Sigmoid colon (tissue), 7 donors: ENCODE measurements at places on chromosomes 12 and 14. TPM values are rescaled to one million over a fixed set of nuclear protein-coding genes. Genes with fewer than 3 reads are reported as not detected.

Gene NDRG2
- total RNA-seq, result 184 TPM

Gene MYF6
- not detected for total RNA-seq

Gene CMTM5
- 3.1 TPM for total RNA-seq

Gene KCNH3
- 0.83 TPM for total RNA-seq

Gene REC8
- total RNA-seq, result 4.6 TPM

Gene PLA2G1B
- not detected for total RNA-seq

Gene CIROP
- total RNA-seq, result not detected

Gene LMO3
- 349 TPM for total RNA-seq

Gene ETFBKMT
- total RNA-seq, result 4.4 TPM

Gene KRT83
- total RNA-seq, result not detected

Gene TAS2R10
- 0.33 TPM for total RNA-seq

Gene DNAJC22
- total RNA-seq, result 0.16 TPM

Gene PXN
- total RNA-seq, result 43.7 TPM

Gene GAS2L3
- total RNA-seq, result 6.1 TPM

Gene OR6C65
- not detected for total RNA-seq

Gene EIF2S3B
- 0.66 TPM for total RNA-seq
